Melanocyte of skin (primary cell): ENCODE measurements at places on chromosomes 12 and 14. TPM values are rescaled to one million over a fixed set of nuclear protein-coding genes. Genes with fewer than 3 reads are reported as not detected.

TMEM253 gene
- 1.00 TPM in 1 of 2 replicates, not detected in the other for total RNA-seq

KIF5A gene
- total RNA-seq = 0.34 and 0.36 TPM in 2 replicates

E2F7 gene
- 16.3 and 18.2 TPM in 2 replicates for total RNA-seq

DHH gene
- total RNA-seq = under 0.01 TPM in 2 replicates

IL26 gene
- not detected in 2 replicates for total RNA-seq

DNAJC22 gene
- 1.7 and 2.5 TPM in 2 replicates for total RNA-seq

GLIPR1L1 gene
- total RNA-seq = not detected in 2 replicates

TAS2R31 gene
- total RNA-seq = 3.3 and 6.8 TPM in 2 replicates

ELK3 gene
- total RNA-seq = 14.0 and 19.3 TPM in 2 replicates

ST8SIA1 gene
- total RNA-seq = 4.8 and 12.0 TPM in 2 replicates

ANKRD33 gene
- not detected in 2 replicates for total RNA-seq

RASSF8 gene
- 58.8 and 109 TPM in 2 replicates for total RNA-seq

PSMC6 gene
- total RNA-seq = 79.2 and 93.4 TPM in 2 replicates

ZBTB42 gene
- 6.5 and 6.9 TPM in 2 replicates for total RNA-seq
